ENCODE measurements at places on chromosomes 4 and X.

GRCh38 chrX:130110379-130111219, at the start of gene ELF4:
ELF4 (minus strand) TSS chrX:130110497; CDS start chrX:130081330, 29,167 bp downstream.
- DNase-seq = peak; percentile 55

DNA sequence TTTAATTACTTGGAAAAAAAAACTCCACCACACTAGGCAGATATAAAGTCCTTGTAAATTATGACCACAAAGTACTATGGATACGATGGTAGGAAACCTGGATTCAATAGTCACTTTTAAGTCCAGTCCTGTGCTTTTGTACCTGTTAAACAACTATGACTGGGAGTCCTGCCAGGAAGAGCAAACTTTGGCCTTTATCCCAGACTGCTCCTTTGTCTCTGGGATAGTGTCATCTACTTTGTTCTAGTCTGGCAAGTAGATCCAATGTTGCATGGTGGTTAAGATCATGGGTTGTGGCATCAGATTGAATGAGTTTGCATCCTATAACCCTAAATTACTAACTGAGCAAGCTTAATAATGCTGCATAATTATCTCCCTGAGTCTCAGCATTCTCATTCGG, 175.3 kb upstream of the FGF13 start:
- DNase-seq = no peak

DNA sequence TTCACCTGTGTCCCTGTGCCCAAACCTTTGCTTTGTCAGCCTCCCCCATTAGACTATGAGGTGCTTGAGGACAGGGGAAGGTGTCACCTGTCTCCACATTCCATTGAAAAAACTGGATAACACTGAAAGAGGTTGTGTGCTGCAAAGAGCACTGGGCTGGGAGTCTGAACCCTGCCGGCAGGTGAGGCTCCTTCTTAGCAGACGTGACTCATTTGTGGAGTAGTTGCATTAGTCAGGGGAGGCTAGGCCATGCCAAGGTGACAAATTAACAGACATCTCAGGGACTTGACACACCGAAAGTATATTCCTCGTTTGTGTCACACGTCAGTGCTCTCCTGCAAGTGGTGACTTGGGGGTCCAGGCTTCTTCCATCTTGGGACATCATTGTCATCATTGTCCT, 95.9 kb upstream of the STX18 start:
- no peak for DNase-seq

GRCh38 chr4:89298788-89299152, 8.8 kb downstream of the GPRIN3 start:
- DNase-seq = peak; percentile 47

GRCh38 chrX:153445106-153445855, 575 bp downstream of the TREX2 start:
- no peak for DNase-seq

DNA sequence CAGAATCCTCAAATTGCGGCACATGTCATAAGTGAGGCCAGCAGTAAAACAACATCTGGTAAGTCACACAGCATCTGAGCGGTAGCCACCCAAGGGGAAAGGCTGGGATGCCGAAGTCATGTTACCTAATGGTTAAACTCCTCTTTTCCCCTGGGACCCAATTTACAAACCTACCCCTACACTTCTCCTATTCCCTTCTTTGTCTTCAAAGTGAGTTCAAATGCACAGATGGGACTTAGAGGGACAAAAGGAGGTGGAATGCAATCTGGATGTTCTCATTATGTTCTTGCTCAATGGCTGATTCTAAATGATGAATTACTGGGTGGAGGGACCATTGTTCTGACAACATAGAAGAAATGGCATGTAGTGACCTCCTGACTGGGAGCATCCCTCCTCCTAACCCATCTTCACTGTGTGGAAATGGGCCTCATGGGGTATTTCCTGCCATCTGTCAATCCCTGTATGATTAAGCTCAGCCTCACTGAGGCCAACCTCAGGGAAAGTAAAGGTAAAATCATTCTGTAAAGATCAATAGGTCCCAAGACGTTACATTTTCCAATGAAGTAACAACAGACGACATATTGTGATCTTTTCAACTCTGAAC, 8.5 kb downstream of the CD40LG start:
- DNase-seq = no peak
